ENCODE measurements at places on chromosomes 2 and 18. TPM values are rescaled to one million over a fixed set of nuclear protein-coding genes. Genes with fewer than 3 reads are reported as not detected.

DNA sequence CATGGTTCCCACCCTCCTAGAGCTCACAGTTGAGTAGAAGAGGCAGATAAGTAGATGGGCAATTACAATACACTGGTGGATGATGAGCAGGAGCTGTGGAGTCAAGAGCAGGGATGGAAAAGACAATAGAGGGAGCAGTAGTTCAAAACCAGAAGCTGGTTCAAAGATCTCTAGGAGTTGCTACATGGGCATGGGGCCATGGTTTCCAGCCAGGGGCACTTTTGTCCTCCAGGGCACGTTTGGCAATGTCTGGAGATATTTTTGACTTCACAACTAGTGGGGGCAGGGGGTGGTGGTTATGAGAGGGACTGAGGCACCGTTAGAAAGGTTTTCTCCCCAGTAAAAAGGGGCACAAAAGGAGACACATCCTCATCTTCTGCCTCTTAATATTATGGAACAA lies 236.0 kb downstream of the DYSF start:
- no peak for DNase-seq

DNA sequence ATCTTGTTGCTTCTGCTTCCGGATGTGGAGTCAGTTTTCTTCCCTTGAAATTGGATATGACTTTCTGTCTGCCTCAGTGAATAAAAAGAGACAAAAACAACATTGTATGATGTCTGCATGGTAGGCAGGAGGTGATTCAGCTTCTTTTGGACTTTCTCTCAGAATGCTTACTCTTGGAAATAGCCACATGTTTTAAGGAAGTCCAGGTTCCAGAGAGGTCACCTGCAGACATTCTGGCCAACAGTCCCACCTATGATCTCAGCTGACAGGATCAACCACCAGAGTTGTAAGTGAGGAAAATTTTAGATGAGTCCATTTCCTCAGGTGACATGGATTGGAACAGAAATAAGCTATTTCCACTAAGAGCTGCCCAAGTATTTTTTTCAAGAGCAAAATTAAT lies 508.7 kb upstream of the FAM98A start:
- DNase-seq = no peak

GRCh38 chr18:55688030-55688429 lies 100.0 kb upstream of the TCF4 start:
- DNase-seq = no peak

The CPLX4 gene
- not detected for total RNA-seq

The C2orf80 gene
- not detected for total RNA-seq

DNA sequence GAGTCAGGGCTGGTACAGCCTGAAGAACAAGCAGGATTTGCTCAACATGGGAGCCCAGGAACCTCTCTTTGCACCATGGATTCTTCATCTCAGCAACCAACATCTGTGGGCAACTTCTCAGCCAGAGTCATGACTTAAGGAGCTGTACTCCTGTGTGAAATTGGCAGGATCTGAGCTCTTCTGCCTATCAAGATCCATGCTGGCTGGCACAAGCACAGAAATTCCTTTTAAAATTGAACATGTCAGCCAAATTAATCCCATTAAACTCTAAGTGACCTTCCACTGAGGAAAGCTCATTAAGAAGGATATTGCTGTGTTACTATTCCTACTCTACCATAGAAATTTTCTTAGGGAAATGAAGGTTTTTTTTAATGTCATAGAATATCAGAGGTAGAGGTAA lies 110.5 kb upstream of the SCG2 start:
- no peak for DNase-seq

The B4GALT6 gene
- total RNA-seq = 34.0 TPM

DNA sequence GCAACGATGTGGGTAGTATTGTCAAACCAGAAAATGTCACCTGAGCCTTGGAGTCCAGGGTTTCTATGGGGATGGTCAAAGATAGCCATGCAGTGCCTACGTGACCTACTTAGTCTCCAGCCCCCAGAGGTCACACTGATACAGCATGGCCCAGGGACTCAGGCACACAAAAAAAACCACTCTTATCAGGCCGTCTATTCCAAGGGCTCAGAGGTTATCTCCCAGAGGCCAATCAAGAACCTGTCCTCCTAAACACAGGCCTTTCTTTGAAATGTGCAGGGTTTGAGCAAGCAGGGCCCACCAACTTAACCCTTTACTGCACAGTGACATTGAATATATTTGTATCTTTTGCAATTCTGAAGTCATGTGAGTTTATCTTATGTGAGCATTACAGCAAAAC lies 82.7 kb downstream of the MRO start:
- DNase-seq = no peak

The VWA3B gene
- total RNA-seq = not detected

GRCh38 chr2:26805241-26805676 lies 19.4 kb downstream of the CENPA start:
- DNase-seq = no peak

GRCh38 chr2:183063083-183063482 lies 15.5 kb upstream of the DUSP19 start:
- no peak for DNase-seq

DNA sequence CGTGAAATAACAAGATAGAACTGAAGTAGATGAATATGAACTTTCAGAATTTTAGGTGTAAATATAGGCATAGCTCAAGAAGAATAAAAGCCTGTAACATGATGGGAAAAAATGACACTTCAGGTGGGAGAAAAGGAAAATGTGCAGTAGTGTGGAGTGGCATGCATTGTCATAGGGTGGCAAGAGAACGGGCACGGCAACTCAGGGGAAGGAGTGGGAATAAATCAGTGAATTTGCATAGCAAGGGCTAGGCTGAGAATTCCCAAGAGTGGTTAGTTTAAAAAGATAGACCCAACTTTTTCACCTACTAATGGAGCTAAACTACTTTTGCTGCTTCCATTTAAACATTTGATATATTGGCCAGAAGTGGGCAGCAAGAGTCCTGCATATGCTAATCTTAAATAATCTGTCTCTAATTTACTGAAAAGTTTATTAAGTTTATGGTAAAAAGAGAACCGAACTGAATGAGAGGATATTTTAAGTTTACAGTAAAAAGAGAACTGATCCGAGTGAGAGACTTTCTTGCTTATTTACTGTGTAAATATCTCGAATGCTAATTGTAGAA lies 228.1 kb downstream of the CTNNA2 start:
- no peak for DNase-seq

DNA sequence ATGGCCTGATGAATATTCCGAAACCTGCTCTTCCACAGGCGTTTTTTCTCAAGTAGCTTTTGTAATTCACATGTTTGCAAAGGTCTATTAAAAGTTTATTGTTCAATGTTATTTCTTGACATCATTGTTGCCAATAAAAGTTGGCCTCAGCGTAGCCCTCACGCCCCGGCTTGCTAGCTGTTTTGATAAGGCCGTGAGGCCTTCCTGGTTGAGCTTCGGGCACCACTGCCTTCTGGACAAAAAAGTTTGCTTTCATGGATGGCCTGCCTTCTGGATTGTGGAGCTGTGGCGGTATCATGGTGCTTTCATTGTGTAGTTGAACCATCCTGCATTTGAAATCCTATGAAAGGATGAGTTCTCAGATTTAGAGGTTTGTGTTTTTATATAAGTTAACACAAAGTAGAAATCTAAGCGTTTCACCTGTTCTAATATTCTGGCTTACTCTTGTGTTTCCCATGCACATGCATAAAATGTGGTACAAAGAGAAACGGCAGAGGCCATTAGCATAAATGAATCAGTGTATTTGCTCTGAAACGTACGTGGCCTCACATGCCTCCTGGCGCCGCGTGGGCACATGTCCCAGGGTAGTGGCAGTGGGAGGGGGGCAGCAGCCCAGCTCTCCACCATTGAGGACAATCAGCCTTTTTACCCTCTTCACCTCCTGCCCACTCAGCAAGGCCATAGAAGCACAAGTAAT lies 134.5 kb downstream of the NCK2 start:
- DNase-seq = no peak

The ABCG5 gene
- not detected for total RNA-seq

GRCh38 chr2:23505218-23505983 lies 120.4 kb downstream of the KLHL29 start:
- no peak for DNase-seq

The ACVR1C gene
- 0.81 TPM for total RNA-seq

The SERPINB4 gene
- 4.3 TPM for total RNA-seq

DNA sequence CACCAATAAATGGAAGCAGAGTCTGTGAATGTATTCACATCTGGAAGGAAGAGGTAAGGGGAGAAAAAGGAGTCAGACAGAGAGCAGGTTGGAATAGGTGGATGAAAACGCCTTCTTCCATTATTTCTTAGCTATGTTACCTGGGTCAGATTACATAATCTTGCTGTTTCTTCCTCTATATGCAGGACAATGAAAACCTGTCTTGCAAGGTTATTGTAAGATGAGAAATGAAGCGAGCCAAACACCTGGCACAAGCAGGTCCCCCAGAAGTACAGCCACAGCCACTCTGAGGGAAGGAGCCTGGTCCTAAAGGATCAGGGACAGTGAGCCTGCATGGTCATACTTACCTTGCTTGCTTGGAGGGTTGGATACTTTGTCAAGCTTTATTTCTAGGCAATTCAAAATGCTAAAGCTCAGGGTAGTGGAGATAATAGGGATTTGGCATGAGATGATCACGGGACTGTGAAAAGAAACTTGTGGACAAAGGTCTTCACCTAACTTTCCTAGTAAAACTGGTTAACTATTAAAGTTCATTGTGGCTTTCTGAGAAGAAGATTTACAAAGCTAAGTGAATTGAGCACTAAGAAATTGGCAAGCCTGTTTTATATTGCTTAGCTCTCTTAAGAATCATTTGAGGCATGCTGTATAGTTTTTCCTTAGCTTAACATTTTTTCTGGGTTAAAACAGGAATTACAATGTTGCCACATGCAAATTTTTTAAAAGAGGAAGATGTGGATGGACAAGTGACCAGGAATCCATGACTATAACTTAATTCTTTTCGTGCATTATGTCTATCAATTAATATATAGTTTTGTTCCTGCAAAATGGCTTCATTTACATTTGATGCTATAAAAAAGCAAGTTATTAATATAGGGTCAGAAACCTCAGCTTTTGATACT lies 15.7 kb upstream of the PLA2R1 start:
- no peak for DNase-seq

The CYB5A gene
- 93.2 TPM for total RNA-seq

Data from H9 (cell line).